RWPE2 (cell line): ENCODE measurements at places on chromosomes 6 and 20.

DNA sequence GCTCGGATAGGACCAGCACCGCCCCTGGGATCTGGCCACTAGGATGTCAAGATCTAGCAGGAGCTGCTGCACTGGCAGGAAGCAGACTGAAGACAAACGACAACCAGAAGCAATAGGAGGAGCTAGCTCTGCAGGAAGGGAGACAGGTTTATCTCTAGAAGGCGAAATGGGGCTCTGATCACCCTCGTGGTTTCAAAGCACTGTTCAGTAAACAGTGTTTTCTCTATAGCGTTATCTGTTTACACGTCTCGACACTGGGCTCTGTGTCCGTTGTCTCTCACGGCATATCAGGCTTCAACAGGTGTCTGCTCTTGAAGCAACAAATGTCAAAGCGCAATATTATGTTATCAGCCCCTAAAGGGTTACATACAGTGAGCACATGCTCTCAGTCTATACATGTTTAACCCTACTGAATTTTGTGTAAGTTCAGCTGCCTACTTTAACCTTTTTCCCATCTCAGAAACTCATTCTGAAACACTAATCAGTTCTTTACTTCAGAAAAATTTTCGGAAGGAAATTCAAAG lies 23.8 kb downstream of the TMEM14B start:
- DNase-seq, result no peak
- H3K36me3 ChIP-seq, result peaks cover 10% of the 10 kb centered on the region
- no peak overlapping the region for H3K27ac ChIP-seq
- H3K4me1 ChIP-seq, result no peaks in the 10 kb centered on the region
- no peaks in the 10 kb centered on the region for H3K27me3 ChIP-seq
- no peak overlapping the region for H3K4me3 ChIP-seq

GRCh38 chr20:32542259-32542615 lies 42.9 kb downstream of the NOL4L start:
- no peak overlapping the region for H3K4me3 ChIP-seq
- H3K27me3 ChIP-seq, result no peaks in the 10 kb centered on the region
- DNase-seq, result no peak
- H3K36me3 ChIP-seq, result no peaks in the 10 kb centered on the region
- no peak overlapping the region for H3K27ac ChIP-seq
- no peaks in the 10 kb centered on the region for H3K4me1 ChIP-seq

DNA sequence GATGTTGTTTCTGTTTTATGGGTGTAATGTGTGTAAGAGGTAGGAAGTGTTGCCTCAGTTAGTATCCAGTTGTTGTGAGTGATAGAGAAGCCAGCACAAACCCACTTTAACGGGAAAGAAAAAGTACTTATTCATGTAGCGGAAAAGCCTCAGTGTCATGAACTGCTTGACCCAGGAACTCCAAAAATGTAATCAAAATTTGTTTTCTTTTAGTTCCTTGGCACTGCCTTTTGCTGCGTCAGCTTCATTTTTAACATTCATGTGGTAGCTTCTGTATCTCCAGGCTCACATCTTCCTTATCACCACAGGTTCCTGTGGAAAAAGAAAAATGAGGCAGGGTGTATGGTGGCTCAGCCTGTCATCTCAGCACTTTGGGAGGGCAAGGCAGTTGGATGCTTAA lies 46.4 kb upstream of the CCDC28A start:
- DNase-seq, result no peak
- no peak overlapping the region for H3K27ac ChIP-seq
- no peaks in the 10 kb centered on the region for H3K4me1 ChIP-seq
- no peaks in the 10 kb centered on the region for H3K36me3 ChIP-seq
- no peaks in the 10 kb centered on the region for H3K27me3 ChIP-seq

DNA sequence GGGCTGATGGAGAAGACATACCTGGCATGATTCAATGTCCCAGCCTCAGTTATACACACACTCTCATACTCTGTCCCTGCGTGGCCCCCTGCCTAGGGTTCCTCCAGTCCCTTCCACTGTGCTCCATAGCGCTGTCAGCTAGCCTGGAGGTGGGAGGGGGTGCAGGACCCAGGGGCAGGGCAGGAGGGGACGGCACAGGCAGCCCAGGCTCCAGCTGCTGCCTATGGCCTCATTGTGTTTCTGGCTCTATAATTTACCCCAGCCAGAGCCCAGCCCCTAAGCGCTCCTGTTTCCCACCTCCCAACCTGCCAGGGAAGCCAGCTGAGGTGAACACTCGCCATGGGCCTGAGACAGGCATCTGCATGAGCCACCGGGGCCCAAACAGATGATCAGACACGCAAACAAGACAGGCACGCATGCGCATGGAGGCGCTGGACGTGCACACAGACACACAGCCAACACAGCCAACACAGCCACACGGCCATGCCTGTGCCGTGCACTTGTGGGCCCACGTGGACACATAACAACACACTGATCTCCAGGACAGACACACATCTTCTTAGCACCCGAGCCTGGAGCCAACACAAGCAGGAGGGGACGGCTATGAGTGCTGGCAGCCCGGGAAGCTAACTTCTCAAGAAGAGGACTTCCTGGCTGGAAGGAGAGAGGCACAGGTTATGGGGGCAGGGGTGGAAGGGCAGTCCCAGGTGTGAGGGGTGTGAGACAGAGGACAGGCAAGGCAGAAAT lies 124.9 kb downstream of the GRM4 start:
- H3K4me1 ChIP-seq, result no peaks in the 10 kb centered on the region
- peak; percentile 44 for DNase-seq
- H3K27ac ChIP-seq, result no peak overlapping the region
- H3K36me3 ChIP-seq, result no peaks in the 10 kb centered on the region
- no peak overlapping the region for H3K4me3 ChIP-seq
- no peaks in the 10 kb centered on the region for H3K27me3 ChIP-seq

DNA sequence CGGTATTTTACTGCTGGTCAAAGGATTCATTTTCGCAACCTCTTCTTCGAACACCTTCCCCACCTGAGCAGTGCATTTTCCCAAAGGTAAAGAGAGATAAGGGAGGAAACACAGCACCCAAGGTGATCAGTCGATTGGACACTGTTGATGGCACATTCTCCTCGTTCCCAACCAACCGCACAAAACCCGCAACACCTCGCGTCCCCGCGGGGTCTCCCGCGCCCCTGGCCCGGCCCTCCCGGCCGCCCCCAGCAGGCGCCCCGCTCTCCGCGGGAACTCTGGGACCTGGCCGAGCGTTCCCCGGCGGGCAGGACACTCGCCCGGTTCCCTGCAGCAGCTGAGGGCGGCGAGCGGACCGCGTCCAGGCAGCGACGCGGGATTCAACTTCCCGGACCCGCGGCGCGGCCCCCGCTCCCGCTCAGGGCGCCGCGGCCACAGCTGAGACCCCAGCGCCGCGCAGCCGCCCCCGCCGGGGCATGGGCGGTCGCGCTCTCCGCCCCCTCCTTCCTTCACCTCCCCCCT lies 506 bp downstream of the RGS17 start:
- H3K4me3 ChIP-seq, result peak overlapping the region; percentile 67
- no peaks in the 10 kb centered on the region for H3K36me3 ChIP-seq
- H3K4me1 ChIP-seq, result peaks cover 5% of the 10 kb centered on the region
- H3K27ac ChIP-seq, result peak overlapping the region; percentile 38

DNA sequence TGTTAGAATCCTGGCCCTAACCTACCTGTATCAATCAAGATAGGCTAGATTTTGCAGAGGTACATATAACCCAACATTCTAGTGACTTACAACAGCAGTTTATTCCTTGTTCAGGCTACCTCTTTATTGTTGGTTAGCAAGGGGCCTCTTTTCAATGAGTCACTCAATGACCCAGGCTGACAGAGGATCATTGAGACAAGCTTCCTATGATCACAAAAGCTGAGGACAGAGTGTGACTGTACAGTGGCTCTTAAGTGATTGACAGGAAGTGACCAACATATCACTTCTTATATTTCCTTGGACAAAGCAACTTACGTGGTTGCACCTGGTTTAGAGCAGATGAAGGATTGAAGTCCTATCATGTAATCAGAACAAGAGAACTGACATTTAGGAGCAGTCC lies 740.9 kb downstream of the FRK start:
- H3K27ac ChIP-seq, result no peak overlapping the region
- H3K4me3 ChIP-seq, result no peak overlapping the region
- H3K36me3 ChIP-seq, result no peaks in the 10 kb centered on the region
- peaks cover 2% of the 10 kb centered on the region for H3K27me3 ChIP-seq

DNA sequence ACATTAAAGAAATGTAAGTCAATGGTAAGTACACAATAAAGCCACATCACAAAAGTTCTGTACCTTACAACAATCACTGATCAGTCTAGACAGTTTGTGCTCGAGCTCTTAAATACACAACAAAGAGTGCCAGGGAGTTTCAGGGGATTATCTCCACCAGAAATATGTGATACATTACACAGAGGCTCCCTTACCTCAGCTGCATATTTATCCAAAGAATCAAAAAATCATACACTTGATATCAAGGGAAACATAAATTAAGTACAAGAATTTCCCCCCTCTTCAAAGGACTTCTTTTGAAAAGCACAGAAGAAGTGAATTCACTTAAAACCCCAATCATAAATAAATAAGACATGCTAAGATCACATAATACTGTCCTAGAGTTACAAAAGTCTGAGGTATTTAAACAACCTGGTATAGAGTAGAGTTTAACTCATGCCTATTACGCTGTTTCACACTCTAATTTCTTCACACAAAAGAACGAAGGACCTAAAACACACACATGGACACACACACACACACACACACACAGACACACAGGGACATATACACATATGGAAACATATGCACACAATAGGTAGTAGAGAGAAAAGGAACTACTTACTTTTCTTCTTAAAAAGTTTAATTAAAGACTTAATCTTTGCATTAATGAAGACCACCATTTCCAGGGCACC lies 528 bp downstream of the NHSL1 start:
- DNase-seq, result no peak
- H3K36me3 ChIP-seq, result no peaks in the 10 kb centered on the region
- no peaks in the 10 kb centered on the region for H3K27me3 ChIP-seq

- no peak overlapping the region for H3K4me3 ChIP-seq
- no peak overlapping the region for H3K27ac ChIP-seq
- H3K27me3 ChIP-seq, result peaks cover 5% of the 10 kb centered on the region
Observed at GRCh38 chr6:142679907-142680700, 264.9 kb downstream of the HIVEP2 start.
